ENCODE measurements at places on chromosomes 4 and X.

- no peak for DNase-seq
Observed at GRCh38 chr4:97139791-97140190, 1003.5 kb downstream of the STPG2 start.

GRCh38 chrX:154354516-154354915 lies 19.9 kb downstream of the FLNA start:
- DNase-seq, result no peak

DNA sequence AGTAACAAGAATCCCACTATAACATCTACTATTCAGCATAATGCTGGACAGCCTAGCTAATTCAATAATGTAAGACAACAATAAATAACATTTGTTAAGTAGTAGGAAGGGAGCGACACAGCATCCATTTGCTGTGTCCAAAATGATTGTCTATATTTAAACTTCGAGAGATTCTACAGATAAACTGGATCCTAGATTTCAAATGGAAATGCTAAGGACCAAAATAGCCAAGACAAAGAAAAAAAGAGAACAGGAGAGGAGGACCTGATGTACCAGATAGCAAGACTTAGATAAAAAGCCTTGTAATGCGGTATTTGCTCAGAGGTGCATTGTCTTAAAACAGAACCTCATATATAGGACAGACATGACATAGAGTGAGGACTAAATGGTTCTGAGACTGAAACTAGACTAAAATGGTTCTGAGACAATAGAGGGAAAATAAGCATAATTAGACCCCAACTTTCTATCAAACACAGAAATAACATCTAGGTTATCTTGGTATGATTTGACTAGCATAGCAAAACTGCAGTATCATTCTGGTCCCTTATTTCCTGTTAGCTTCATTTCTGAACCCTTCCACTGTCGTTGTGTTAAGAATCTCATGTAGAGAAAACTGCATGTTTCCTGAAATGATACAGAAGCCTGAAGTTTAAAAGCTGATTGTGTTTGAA lies 3.8 kb downstream of the HPGDS start:
- DNase-seq, result no peak

- no peak for DNase-seq
Observed at GRCh38 chr4:139908636-139909437, 243.2 kb downstream of the MGST2 start.

- DNase-seq, result no peak
Observed at GRCh38 chr4:151729731-151730559, 30.9 kb downstream of the GATB start.

DNA sequence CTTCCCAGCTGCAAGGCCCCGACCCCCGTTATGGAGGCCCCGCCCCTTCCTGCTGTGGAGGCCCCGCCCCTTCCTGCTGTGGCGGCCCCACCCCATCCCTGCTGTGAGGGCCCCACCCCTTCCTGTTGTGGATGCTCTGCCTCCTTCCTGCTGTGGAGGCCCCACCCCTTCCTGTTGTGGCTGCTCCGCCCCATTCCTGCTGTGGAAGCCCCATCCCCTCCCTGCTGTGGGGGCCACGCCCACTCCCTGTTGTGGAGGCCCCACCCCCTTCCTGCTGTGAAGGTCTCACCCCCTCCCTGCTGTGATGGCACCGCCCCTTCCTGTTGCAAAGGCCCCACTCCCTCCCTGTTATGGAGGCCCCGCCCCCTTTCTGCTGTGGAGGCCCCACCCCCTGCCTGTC lies 104.9 kb upstream of the PSAPL1 start:
- no peak for DNase-seq

GRCh38 chr4:154741131-154741665 lies 2.6 kb upstream of the LRAT start:
- no peak for DNase-seq

DNA sequence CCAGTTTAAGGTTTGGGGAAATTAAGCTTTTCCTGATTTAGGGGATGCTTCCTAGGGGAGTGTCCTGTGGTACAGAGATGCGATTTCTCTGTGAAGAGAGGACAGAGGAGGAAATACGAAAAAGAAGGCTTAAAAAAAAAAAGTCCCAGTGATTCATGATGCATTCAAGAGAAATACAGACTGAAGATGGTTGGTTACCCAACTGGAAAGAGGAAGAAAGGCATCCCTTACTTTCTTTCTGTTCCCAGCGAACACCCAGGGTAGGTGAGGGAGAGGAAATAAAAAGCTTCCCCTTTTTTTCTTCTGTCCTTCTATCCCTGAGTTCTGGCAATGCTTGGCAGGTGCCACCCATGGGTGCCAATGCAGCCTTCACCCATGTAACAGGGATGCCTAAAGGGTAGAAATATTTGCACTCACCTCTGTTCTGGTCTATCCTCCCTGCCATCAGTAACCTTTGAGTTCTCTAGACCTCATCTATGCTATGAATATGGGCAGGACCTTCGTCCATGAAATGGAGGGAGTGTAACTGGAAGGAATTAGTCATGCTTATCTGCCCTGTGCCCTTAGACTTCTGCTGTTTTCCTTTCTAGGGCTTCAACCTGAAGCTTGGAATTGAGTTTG lies 230.1 kb upstream of the GALNTL6 start:
- DNase-seq, result no peak

GRCh38 chr4:152513078-152513477 lies 22.8 kb downstream of the FBXW7 start:
- no peak for DNase-seq

DNA sequence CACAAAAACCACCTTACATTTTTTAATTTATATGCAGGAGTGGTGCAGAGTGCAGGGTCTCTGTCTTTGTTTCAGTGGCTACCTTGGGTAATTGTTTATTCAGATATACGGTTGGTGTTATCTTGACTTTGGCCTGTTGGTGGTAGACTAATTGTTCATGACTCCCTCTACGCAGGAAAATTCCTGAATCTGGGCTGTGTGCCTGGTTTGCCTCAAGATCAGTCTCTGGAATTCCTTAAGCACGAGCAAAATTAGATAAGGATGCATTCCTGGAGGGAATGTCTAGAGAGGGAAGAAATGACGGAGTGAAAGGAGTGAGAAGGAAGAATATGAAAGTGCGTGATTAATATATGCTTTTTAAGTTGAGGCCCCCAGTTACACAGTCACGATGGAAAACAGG lies 576.9 kb upstream of the PCDH10 start:
- no peak for DNase-seq

- no peak for DNase-seq
Observed at GRCh38 chrX:18428006-18428405, 2.6 kb downstream of the CDKL5 start.

DNA sequence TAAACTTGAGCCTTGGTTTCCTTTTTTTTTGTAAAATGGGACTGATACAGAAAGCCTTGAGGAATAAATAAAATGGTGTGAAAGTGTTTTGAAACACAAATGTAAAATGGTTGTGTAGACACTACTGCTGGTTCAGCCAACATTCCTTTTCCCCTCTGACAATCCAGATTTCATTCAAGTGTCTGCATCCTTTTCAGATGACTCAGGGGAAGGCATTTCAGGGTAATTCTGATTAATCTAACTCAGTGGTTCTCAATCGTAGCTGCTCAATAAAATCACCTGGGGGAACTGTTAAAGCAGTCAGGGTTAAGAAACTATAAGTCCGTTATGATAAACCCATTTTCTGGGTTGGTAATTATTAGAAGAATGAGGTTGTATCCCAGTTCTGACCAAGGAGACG lies 4.6 kb downstream of the ARHGAP10 start:
- DNase-seq, result no peak

GRCh38 chr4:125464146-125464545 lies 149.4 kb downstream of the FAT4 start:
- no peak for DNase-seq

DNA sequence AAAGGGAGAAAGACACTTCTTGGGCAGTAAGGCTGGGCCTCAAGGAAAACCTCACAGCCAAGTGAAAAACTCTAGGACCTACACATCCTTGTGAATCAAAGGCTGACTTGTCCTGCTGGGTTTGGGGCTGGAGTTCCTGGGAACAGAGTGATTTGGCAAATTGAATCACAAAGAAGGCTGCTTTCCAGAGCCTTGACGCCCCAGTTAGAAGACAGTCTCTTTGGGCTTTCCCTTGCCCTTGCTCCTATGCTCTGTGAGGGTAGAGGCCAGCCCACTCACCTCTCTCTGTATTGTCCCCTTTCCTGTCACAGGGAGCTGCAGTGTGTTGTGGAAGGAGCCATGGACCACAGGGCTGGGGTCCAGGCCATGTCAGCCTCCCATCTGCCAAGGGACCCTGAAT lies 9.6 kb downstream of the AMER1 start:
- no peak for DNase-seq

DNA sequence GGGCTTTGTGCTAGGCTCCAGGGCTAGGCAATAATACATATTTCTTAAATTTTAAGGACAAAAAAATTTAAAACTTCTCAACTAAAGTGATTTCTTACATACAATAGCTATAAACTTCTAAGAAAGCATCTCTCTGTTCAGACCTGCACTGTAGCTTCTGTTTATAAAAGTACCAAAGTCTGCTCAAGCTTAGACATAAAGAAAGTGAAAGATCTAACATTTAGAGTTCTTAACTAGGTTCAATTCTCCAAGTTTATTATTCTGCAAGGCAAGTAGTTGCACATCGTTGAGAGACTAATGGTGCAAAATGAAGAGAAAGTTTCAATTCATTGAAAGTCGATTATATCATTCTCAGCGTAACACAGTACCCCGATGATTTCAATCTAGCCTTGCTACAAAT lies 857.4 kb upstream of the HTR2C start:
- no peak for DNase-seq

DNA sequence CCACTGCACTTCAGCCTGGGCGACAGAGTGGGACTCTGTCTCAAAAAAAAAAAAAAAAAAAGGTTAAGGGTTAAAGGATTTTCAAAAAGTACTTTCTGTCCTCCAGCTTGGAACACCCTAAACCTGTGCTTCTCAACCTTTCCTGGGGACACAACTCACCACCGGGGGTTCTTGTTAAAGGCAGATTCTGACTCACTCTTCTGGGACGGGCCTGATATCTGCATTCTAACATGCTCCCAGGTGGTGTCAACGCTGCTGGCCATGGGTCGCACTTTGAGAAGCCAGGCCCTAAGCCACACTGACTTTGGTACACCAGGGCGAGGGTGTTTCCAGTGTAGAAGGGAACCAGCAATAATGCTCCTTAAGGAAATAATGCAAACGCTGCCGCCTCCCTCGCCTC lies 46.1 kb downstream of the AFAP1 start:
- no peak for DNase-seq

DNA sequence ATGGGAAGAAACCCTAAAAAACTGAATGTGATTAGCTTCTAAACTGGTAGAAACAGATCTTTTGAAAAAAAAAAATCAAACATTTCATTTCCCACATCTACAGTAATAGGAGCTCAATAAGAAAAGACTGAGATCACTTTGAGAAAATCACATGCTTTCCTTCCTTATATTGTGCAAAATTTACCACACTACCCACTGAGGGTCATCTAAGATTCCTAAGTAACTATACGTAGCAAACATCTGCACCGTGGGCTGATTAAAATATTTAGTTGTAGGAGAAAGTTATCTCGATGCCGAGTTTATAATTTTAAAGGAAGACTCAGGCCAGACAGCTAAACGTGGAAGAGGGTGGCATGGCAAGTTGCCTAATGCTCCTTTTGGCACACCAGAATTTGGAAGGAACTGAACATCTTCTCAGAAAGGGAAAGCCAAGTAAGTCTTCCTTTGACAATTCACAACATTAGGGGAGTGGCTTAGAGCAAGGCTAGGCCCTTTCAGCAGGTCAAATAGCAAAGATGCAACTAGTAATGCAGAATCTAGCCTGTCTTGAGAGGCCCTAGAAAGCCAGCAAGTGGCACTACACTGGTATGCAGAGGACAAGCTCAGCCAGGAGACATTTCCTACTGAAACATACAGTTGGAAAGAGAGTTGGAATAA lies 128.0 kb downstream of the TMA16 start:
- no peak for DNase-seq

GRCh38 chrX:48001260-48001659 lies 2.5 kb downstream of the ZNF182 start:
- no peak for DNase-seq

- DNase-seq, result no peak
Observed at GRCh38 chr4:26343038-26343398, 22.2 kb downstream of the RBPJ start.

GRCh38 chr4:13212936-13213335 lies 271.2 kb downstream of the RAB28 start:
- no peak for DNase-seq

DNA sequence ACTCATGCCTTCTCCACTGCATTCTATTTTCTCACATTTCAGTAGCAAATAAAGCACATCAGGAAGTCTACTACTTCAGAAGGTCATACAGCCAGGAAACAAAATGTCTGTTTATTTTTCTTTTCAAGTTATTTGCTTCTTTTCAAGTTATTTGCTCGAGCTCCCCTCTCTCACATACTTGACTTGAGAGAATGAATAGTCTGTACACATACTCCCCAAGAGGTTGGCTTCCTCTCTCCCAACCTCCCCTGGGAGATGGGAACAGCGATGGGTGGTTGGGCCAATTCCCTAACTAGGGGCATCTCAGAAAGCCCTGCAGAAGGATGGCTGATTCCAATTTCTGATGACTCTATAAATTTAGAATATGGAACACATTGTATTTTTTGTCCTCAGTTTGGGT lies 64.7 kb upstream of the PTPN13 start:
- DNase-seq, result no peak

GRCh38 chr4:141635736-141636081 lies 674 bp upstream of the IL15 start:
- no peak for DNase-seq

DNA sequence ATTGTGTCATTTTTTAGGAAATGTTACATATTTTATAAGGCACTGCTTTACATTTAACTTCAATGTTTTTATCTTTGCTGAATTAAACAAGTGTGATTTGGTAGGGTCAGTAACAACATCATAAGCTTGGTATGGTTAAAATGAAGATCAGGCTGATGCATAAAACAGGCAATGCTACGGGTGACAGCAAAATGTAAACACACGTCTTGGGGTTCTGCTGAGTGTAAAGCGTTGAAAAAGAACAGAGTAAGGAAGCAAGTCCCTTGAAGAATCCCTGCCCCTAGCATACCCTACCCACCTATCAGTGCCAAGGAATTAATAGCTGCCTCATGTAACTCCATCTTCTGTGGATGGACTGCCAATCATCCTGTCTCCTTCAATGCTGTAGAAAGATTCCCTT lies 157.0 kb downstream of the CBLL2 start:
- no peak for DNase-seq

DNA sequence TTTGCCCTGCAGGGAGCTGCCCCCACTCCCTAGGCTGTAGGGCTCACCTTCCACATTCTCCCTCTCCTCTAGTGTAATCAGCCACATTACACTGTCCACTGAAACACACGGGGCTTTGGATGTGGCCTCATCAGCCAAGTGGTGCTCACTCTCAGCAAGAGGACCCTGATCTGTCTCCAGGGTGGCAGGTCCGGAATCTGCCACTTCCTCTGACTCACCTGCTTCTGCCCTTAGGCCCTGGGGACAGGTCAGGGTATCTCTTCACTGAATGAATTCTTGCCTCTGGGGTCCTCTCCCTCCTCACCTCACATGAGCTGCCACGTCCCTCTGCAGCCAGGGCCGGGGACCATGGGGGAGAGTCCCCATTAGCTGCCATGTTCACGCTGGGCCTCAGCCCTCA lies 15.9 kb downstream of the ZNF41 start:
- no peak for DNase-seq
